Hematopoietic multipotent progenitor cell treated with erythropoietin and hydrocortisone succinate and interleukin-3 and kit ligand, for 15 days (in vitro differentiated cells): ENCODE measurements at places on chromosomes 3 and 15.

DNA sequence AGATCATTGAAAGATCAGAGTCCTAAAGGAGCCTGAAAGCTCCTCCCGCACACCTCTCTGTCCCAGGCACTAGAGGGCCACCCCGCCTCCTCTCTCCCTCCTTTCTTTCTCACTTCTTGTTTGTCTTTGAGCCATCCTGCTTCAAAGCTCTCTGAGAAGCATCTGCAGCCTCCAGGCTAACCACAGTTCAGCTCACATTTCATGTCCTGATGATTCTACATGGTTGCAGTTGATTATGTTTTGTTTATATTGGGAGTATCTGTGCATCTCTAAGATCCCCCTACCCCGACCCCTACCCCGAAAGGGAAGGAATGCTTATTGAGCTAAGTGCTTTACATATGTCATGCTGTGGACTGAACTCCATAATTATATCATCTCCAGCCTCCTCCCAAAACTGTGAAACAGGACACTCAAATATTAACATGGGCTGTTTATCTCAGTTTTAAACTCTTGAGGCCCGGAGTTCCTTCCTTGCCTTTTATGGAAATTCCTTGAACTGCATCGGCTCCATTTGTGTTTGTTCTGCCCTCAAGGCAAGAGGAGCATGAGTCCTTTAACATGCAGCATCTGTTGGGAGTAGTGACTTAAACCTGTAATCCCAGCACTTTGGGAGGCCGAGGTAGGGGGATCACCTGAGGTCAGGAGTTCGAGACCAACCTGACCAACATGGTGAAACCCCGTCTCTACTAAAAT is 30.9 kb downstream of the MGLL start:
- no peak for DNase-seq

DNA sequence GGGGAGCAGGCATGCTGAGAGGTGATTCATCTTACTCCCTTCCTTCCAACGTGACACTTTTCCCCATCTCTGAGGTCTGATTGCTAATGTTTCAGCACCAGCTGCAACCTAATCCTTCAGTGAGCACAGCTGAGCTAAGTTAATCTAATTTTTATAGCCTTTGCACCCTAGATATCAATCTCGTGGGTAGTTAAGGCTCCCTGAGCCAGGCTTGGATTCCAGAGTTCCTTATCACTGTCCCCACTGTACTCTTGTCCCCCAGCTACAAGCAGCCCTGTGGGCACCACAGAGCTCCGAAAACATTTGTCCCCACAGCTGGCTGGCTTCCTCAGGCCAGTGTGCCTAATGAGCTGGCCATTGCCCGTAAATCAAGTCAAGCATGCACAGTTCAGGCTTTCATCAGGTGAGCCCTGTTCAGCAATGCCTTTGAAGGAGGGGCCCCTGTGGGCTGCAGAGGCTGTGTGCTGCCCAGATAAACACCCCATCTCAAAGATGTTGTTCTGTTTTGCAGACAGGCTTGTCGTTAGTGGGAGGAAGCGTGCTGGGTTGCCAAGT is 376.9 kb upstream of the RASGRP1 start:
- DNase-seq = no peak

GRCh38 chr3:136194409-136195257 is 1.5 kb downstream of the MSL2 start:
- no peak for DNase-seq

DNA sequence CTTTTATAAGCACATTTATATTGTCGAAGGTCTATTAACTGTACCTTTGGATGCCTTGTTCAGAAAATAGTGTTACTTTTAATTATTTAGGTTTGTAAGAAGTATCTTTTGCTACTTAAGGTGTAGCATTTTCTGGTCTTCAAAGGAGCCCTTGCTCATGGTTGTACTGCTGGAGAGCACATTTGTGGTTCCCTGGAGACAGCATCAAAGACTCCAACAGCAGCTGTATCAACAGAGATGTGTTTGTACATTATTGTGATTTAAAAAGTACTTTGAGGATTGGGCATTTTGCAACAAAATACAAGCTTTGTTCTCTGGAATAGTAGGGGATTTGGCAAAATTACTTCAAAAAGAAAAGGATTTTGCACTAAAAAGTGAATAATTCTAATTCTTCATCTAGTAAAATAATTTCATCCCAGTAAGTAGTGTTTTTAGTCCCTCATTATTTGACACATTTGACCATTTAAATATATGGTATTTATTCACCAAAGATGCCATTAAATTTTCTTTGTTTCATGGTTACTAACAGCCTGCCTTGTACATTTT is 16.5 kb downstream of the TBC1D23 start:
- DNase-seq = no peak

DNA sequence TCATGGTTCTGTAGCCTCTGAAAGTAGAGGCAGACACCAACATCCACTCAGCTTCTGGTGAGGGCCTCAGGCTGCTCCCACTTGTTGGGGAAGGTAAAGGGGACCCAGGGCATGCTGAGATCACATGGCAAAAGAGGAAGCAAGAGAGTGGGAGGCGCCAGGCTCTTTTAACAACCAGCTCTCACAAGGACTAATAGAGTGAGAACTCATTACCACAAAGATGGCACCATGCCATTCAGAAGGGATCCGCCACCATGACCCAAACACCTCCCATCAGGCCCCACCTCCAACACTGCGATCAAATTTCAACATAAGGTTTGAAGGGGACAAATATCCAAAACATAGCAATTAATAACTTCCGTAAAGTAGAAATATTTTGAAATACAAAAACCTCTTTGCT is 192.3 kb downstream of the OCA2 start:
- no peak for DNase-seq

DNA sequence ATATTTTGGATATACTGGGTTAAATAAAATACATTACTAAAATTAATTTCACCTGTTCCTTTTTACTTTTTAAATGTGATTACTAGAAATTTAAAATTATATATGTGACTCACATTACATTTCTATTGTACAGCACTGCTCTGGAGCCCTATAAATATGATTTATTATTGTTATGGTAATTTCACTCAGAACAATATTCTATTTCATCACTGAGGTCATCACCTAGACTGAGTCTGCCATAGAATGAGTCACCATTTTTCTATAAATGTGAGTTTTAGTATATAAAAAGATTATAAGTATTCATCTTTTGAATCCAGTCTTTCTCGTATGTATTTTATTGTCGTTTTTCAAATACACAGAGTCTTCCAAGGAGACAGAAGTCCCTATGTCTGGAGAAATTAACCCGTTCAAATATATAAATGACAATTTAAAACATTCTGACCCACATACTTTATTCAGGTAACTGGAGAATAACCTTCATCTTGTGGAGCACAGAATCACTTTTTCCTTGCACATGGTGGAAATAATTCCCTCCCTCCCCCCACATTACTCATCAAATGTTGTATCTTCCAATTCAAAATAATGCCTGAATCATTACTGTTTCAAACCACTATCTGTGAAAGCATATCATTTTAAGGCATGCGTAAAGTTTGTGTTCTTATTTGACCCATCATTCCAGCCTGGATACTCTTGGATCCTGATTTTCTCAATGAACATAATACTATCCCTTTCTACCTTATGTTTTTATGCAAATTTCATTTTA is 30.0 kb downstream of the CHST14 start:
- DNase-seq = no peak

GRCh38 chr15:65869954-65870871 is 922 bp downstream of the RAB11A start:
- peak; percentile 37 for DNase-seq

GRCh38 chr3:128123156-128123537 is 465 bp downstream of the RUVBL1 start:
- DNase-seq = no peak

DNA sequence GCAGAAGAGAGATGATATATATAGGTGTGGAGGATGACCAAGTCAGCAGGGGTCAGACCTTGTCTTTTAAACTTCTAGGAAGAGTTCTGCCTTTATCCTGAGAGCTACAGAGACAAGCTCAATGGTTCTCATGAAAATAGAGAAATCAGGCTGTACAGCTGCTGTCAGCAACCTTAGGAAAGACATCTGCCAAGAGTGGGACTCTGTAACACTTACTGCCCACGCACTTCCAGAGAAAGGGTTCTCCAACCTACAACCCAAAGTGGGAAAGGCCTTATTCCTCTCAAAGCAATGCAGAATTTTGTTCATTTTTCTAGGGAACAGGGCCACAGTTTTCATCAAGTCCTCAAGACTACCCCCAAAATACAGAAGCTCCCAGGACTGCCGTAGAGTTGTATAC is 138.7 kb downstream of the STT3B start:
- DNase-seq = no peak

DNA sequence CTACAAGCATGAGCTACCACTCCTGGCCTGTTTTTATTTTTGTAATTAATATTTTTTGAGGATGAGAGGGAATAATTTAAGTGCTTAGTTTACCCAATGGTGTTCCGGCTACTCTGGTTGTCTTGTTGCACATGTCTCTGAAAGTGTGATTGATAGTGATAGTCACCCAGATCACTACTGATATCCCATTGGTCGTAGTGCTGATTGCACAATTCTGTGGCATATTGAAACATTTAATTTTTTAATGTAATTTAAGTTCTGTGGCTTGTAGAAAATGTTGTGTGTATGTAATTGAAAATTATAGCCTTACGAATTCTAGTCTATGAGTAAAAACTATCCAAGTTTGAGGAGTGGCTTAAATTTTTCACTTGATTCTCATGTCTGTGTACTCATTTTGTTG is 11.9 kb downstream of the ARIH2 start:
- DNase-seq = no peak

DNA sequence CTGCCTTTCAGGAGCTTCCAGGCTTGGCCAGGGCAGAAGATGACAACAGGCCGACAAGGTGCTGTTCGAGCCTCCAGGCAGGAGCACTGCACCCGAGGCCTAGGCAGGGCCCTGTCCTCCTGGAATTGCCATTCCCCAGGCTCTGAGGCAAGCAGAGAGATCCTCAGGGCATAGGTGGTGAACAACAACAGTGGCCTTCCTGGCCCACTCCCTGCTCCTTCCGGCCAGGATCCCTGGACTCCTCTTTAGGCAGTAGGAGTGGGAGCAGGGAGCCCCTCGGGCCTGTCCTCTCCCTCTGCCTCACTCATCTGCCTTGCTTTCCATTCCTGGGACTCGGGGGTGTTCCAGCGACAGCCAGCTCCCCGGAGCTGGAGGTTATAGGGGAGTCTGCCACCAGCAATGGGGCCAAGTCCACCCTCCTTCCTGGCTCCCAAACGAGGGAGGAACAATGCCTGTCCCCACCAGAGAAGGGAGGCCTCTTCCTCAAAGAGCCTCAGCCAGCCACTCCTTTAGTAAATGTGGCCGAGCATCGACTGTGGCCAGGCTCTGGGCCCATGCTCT is 135.0 kb downstream of the NUP210 start:
- no peak for DNase-seq

DNA sequence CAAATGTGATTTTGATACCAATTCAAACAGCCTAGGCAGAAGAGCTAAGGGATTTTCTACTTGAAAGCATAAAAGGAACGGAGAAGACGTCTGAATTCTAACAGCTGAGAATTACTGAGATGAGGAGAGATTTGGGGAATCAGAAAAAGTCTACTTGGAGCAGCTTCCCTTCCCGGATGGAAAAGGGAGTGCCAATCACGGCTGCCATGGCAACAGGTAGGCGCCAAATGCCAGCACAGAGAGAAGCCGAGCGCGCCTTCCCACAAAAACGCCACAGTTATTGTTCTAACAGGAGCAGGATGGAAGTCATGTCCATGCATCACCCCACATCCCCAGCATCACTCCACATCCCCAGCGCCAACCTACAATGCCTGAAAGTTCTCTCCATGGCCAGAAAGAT is 63.5 kb upstream of the PRR20G start:
- no peak for DNase-seq

GRCh38 chr3:120177151-120177550 is 82.9 kb upstream of the GSK3B start:
- no peak for DNase-seq

- no peak for DNase-seq
Observed at GRCh38 chr15:37034835-37035748, 65.3 kb downstream of the MEIS2 start.

GRCh38 chr15:64412216-64412615 is 24.6 kb downstream of the TRIP4 start:
- no peak for DNase-seq

GRCh38 chr15:71203586-71204474 is 88.6 kb downstream of the THSD4 start:
- DNase-seq = no peak

DNA sequence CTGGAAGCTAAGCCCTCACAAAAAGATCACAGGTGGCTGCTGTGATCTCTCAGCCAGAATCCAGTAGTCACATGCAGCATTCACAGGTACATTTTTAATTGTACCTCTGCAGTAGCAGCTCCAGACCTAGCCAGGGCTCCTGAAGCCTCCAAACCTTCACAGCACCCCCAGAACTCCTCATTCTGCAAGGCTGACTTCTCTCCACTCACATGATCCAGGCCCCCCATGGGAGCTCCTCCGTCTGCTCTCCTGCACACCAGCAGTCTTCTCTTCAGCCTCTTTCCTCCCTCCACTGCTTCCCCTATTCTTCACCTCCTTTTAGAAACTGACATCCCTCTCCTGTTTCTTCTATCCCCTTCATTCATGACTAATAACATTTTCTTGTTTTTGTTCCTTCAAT is 13.2 kb upstream of the CPEB1 start:
- DNase-seq = no peak

GRCh38 chr3:182568261-182568660 is 225.0 kb upstream of the ATP11B start:
- DNase-seq = no peak

- no peak for DNase-seq
Observed at GRCh38 chr3:141940194-141940776, 63.8 kb downstream of the ATP1B3 start.

DNA sequence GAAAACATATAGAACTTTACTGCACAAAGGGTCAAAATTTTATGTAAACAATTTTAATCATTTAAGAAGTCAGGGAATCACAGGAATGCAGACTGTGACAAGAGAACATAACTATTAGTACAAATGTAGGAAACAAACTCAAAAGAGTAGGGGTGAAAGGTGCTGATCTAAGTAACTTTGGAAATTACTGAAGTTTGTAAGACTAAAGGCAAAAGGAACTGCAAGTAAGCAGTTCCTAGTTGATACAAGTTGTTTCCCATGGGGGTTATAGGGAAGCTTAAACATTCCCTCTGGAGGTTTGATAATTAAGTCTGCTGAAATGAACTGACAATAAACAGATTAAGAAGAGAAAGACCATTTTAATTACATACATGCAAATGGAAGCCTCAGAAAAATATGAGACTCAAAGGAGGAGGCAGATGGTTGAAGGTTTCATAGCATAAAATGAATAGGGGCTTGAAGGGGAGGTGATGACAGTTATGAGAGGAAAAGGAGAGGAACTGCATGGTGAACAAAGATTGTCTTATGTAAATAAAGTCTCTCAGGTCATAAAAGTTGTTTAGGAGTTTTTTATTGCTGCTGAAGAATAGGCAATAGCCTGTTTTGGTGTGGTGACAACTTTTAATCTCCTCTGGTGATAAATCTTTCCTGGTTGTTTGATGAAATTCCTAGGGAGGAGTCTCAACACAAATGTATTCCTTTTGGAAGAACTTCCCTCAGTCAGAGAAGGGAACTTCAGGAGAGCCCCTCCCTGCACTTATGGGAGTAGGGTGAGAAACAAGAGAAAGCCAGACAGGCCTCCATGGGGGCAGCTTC is 17.1 kb downstream of the SETMAR start:
- no peak for DNase-seq

- no peak for DNase-seq
Observed at GRCh38 chr3:143363949-143364348, 244.4 kb downstream of the CHST2 start.

- no peak for DNase-seq
Observed at GRCh38 chr15:80034629-80035028, 24.8 kb upstream of the ZFAND6 start.
